Esophagus muscularis mucosa (tissue), 4 donors: ENCODE measurements at places on chromosomes 16 and 17. TPM values are rescaled to one million over a fixed set of nuclear protein-coding genes. Genes with fewer than 3 reads are reported as not detected.
A peak's percentile ranks its signal among the peaks of the same experiment; 100 is the strongest.

DNA sequence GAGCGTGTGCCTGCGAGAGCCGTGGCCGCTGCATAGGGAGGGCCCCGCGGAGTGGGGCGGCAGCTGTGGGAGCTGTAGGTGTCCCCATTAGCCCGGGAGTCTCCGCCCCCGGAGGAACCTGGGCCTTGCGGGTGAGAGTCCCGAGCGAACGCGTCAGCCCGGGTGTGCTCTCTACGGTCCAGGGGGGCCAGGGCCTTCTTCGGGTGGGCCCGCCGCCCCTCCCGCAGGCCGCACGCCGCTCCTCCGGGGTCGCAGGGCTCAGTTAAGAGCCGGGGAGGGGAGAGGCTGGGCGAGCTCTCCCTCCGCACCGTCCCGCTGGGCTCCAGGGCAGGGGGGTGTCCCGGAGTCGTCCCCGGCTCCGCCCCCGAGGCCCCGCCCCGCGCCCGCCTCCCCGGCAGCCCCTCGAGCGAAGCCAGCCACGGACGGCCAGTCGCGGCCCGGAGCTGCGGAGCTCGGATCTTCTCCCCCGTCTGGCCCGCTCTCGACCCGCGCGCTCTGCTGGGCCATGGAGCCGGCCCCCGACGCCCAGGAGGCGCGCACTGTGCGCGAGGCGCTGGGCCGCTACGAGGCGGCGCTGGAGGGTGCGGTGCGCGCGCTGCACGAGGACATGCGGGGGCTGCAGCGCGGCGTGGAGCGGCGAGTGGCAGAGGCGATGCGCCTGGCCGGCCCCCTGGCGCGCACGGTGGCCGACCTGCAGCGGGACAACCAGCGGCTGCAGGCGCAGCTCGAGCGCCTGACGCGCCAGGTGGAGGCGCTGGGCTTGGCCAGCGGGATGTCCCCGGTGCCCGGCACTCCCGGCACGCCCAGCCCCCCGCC lies at the start of gene SMTNL2:
Gene SMTNL2 (plus strand): TSS at position 429 of the 816 bp plus-strand sequence. CDS start 77 bp downstream, at position 506.
- peak within 1 kb of the TSS; percentile 63 for H3K4me3 ChIP-seq
- DNase-seq = no peak
- peaks cover 19% of the 10 kb centered on the region for H3K27me3 ChIP-seq
- H3K36me3 ChIP-seq = no peaks in the 10 kb centered on the region
- H3K27ac ChIP-seq = peak within 1 kb of the TSS; percentile 84

DNA sequence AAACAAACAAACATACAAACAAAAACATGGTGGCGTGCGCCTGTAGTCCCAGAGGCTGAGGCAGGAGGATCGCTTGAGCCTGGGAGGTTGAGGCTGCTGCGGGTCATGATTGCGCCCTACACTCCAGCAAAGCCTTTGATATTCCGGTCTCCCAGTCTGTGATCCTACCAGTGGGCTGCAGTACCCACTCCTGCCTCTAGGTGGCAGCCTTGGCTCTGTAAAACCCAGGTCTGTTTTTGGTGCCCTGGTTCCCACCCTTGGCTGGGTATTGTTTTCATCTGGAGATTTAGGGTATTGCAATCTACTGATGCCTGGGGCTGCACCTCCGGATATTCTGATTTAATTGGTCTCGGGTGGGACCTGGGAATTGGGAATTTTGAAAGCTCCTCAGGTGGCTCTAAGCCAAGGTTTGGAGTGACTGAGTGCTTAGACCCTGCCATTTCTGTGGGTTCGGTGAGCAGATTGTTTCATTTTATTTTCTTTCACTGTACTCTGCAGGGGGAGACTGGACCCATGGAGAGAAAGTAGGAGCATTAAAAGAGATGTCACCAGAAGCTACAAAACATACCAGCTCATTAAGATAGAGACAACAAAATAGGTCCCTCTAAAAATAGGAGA lies 40.5 kb downstream of the MYH3 start:
- no peak overlapping the region for H3K4me3 ChIP-seq
- no peak for DNase-seq
- H3K27me3 ChIP-seq = no peaks in the 10 kb centered on the region
- H3K4me1 ChIP-seq = peaks cover 19% of the 10 kb centered on the region
- no peak overlapping the region for H3K27ac ChIP-seq
- H3K36me3 ChIP-seq = no peaks in the 10 kb centered on the region

Gene CCL16
- not detected for total RNA-seq

DNA sequence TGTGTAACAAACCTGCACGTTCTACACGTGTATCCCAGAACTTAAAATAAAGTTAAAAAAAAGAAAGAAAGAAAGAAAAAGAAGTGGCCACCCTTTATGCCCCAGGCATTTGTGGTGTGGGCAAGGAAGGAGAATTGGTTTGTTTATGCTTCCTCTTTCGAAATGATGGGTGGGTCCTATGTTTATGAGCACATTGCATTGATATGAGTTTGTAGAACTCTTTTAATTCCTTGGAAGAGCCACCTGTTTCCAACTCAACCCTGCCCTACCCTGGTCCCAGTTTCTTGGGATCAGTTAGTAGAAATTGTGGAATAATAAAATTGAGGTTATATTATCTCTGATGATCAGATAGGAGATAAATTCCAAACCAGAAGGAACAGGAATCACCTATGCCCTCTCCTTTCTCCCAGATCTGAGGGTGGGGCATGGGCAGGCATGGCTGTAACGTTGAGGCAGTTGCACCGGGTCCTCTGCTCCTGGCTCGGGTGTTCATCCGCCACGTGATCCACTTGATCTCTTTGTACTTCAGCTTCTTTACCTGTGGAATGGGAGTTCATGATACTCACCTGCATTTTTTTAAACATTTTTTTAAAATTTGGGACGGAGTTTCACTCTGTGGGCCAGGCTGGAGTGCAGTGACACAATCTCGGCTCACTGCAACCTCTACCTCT lies 15.9 kb downstream of the CHAD start:
- no peak for DNase-seq
- no peak overlapping the region for H3K4me3 ChIP-seq
- H3K27me3 ChIP-seq = no peaks in the 10 kb centered on the region
- no peak overlapping the region for H3K27ac ChIP-seq
- H3K4me1 ChIP-seq = no peaks in the 10 kb centered on the region
- no peaks in the 10 kb centered on the region for H3K36me3 ChIP-seq

Gene KRTAP4-5
- total RNA-seq = not detected

Gene ALDOC
- total RNA-seq = 23.9 TPM

DNA sequence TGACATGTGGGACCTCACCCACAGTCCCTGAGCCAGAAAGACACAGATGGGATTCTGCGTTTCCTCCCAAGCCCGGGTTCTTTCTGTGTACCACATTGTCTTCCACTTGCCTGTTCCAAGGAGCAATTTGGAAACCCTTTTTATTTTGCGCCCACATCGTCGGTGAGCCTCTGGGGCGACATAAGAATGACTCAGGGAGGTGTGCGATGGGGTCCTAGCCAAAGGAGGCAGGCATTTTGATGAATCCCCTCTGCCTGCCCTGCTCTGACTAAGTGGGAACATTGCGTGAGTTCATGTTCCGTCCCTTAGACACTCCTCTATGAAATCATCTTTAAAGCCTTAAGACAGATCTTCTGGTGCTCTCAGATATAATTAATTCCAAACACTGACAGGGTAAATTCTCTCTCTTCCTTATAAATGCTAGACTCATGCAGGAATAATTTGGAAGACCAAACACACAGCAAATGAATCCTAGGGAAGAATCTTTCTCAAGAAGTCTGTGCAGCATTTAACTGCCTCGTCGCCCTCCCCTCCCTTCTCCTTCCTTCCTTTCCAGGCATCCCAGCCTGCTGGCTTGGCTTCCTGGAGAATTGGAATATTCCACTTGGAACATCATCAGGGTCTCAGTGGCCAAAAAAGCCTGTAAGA lies 52.7 kb upstream of the FOXF1 start:
- no peak overlapping the region for H3K4me3 ChIP-seq
- peak; percentile 95 for DNase-seq
- H3K4me1 ChIP-seq = peaks cover 48% of the 10 kb centered on the region
- peak overlapping the region; percentile 76 for H3K27ac ChIP-seq
- H3K27me3 ChIP-seq = no peaks in the 10 kb centered on the region

- DNase-seq = no peak
- H3K27me3 ChIP-seq = no peaks in the 10 kb centered on the region
- H3K27ac ChIP-seq = no peak overlapping the region
- H3K4me3 ChIP-seq = no peak overlapping the region
- peaks cover 11% of the 10 kb centered on the region for H3K4me1 ChIP-seq
Measured at GRCh38 chr17:59680314-59680713, 26.9 kb downstream of the PTRH2 start.
